ENCODE measurements at places on chromosomes 12 and 14. TPM values are rescaled to one million over a fixed set of nuclear protein-coding genes. Genes with fewer than 3 reads are reported as not detected.
A peak's percentile ranks its signal among the peaks of the same experiment; 100 is the strongest.

DNA sequence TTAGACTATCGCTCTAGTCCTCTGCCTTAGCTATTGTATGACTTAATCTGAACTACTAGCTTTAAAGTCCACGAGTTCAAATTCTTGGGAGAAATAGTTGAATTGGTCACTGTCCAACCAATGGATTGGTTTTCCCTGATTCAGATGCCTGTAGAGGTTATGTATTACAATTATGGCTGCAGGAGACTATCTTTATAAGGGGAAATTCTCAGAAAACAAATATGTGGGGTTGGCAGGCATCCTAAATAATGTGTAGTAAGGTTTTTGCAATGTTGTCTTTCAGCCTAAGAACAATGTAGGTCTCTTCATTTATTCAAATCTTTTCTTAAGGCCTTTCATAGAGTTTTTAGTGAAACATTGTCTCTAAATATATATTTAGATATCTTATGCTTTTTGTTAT lies 26.9 kb downstream of the MYRFL start:
- DNase-seq: no peak

GRCh38 chr12:96907671-96908422 lies 790 bp downstream of the NEDD1 start:
- DNase-seq: peak; percentile 15

GRCh38 chr12:69908203-69908602 lies 83.2 kb downstream of the MYRFL start:
- no peak for DNase-seq

- no peak for DNase-seq
Observed at GRCh38 chr12:7346551-7347225, 42.8 kb downstream of the ACSM4 start.

DNA sequence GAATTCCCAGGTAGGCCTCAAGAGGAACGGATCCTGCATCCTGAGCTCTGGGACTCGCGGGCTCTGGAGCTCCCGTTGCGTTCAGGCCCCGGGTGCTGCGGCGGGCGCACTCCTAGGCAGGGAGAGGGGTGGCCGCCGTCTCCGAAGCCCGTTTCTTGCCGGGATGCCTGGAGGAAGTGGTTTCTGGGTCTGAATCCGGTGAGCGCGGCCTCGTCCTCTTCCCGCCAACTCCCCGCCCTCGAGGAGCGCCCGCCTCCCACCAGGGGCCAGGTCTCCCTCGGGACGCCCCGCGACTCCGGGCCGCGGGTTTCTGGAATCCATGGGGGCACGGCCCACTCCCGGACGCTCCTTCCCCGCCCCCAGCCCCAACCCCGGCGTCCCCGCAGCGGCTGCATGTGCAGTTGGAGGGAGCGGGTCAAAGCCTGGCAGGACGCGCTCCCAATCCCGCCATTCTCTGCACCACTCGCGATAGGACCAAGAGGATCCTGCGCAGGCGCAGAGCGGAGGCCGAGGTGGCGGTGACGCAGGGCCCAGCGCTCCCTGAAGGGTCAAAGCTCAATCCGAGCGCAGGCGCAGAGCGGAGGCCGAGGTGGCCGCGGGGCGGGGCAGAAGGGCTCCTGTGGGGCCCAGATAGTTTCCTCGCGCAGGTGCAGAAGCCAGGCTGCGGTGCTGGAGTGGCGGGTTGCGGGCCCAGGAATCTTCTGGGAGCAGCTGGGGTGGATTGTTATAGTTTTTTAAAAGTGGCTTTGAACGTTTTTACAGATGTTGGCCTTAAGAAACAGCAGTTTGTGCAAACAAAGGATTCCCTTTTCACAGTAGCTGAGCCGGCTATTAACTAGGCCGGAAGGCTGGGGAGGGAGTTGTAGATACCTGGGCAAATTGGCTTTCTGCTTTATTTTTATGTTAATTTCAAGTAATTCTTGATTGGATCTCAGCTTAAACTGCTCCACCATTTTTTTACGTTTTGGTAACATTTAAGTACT lies 796.4 kb downstream of the AACS start:
- DNase-seq: no peak

Gene ETFBKMT
- 1.4 TPM for total RNA-seq

Measured in foreskin keratinocyte (primary cell).